ENCODE measurements at places on chromosomes 7 and 10.
A peak's percentile ranks its signal among the peaks of the same experiment; 100 is the strongest.

DNA sequence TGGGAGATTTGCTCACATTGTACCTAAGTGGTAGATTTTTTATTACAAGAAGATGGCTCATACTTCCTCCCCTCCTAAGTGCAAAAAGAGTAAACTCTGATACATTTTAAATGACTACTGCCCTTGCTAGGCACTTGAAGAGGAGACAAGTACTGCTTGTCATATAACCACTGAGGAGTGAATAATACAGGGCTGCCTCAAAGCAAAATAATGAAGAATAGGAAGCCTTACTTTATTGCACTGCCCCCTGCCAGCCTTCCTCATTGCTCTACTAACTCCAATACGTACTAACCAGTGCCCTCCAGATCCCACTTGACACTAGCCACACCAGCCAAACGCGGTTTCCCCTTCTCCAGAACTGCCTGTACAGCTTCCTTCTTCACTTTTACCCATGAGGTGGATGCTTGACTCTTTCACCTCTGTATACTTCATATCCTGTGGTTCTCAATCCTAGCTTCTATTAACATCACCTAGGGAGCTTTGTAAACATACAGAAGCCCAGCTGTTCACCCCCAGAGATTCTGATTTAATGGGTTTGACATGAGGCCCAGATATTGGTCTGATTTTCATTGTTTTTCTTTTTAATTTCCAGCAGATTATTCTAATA, 11.7 kb upstream of the MTERF1 start:
- DNase-seq, result no peak

DNA sequence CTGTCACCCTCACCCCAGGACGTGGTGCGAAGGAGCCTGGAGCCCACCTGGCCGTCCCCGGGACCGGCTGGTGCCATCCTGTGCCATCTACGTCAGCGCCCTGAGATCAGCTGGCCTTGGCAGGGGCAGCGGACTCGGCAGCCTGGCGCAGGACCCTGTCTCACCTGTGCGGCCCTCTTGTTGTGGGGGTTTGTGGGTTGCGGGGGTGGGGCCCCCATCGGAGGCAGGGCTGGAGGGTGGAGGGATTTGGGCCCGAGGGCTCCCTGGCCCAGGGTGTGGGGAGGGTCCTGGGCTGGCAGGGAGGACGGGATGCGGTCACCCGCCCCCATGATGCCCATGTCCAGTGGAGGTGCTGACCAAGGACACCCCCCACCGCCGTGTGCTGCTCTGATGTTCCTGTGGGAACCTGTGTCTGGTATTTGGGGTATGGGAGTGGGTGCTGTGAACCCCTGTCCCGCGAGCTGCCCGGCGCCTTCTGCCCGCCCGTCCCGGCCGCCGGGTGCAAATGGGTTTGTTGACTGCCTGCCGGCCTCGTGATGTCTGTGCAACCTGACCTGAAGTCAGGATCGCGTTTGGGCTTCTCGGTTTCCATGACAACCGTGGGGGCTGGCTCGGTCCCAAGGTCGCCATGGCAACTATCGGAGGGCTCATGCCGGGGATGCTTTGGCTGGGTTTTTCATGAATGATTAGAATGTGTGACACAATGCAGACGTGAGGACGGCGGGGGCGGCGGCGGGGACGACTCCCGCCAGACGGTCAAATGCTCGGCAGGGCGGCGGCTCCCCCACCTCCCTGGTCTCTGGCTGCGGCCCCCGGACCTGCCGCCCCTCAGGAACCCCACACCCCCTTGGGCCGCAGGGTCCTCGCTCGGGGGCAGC, 7.3 kb downstream of the MAFK start:
- DNase-seq, result no peak

- DNase-seq, result no peak
Measured at GRCh38 chr7:70193514-70193913, 595.2 kb downstream of the AUTS2 start.

GRCh38 chr10:115129752-115130151, 36.6 kb downstream of the ATRNL1 start:
- DNase-seq, result no peak

DNA sequence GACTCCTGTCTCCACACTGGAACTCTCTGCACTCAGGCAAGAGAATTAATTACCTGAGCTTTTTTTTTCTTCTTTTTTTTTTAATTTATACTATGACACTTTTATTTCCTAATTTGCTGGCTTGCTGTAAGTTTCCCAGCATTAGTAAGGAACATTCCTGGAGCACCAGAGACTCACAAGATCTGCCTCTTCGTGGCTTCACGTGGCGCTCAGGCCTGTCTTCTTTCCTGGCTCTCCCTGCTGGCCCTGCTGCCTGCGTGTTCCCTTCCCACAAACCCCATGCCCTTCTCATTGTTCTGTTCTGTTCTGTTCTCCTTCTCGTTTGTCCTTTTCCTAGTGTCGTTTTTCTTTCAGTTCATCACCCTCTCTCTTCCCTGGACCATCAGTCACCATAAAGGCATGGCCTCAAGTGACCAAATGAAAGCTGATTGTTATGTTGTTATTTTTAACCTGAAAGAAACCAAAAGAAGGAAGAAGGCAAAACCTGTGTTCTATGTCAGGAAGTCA, 591.6 kb upstream of the PFKP start:
- no peak for DNase-seq

GRCh38 chr7:7395785-7396184, 139.9 kb downstream of the COL28A1 start:
- no peak for DNase-seq

- no peak for DNase-seq
Measured at GRCh38 chr10:117214401-117214800, 17.1 kb downstream of the KCNK18 start.

DNA sequence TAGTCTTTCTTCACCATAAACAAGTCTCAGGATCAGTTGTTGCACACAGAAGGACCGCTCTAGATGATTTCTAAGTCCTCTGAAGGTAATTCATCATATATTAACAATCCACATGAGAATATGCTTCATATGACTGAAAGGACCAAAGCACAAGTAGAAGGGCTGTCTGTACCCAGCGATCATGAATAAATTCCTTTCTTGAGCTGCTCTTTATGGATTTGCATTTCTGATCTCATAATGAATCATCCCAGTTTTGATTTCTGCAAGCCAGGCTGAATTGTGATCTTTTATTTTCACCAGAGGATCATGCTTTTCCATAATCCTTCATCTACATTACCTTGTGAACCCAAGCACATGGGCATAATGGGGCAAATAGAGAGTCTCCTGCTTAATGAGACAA, 675.6 kb downstream of the MAGI2 start:
- no peak for DNase-seq

DNA sequence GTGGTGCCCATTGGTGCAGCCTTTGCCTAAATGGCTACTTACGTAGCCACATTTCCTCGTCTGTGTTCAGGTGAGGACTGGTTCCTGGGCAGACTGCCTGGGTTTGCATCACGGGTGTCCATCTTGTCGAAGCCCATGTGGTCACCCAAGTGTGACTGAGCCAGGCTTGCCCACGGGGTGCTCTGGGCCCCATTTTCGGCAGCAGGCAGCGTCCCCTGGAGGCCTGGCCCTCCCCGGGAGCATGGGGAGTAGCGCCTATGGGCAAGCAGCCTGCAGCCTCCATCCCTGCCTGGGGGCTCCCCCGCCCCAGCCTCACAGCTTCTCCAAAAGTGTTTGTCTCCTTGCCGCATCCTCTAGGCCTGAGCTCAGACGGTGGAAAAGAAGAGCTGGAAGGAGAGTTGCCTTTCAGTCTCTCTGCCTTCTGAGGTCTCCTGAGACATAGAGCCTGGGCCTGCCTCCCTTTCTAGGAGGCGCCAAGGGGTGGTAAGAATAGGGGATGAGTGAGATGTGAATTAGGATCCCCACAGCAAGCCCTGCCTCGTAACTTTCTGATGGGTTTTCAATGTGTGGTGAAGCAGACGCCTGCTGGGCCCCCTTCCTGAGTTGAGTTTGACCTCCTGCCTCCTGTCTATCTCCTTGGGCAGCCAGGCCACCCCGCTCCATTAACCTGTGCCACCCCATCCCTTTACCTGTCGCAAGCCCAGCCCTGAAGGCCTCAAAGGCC, 42.7 kb downstream of the HTRA1 start:
- no peak for DNase-seq

GRCh38 chr10:103188853-103189252, 4.2 kb downstream of the NT5C2 start:
- no peak for DNase-seq

DNA sequence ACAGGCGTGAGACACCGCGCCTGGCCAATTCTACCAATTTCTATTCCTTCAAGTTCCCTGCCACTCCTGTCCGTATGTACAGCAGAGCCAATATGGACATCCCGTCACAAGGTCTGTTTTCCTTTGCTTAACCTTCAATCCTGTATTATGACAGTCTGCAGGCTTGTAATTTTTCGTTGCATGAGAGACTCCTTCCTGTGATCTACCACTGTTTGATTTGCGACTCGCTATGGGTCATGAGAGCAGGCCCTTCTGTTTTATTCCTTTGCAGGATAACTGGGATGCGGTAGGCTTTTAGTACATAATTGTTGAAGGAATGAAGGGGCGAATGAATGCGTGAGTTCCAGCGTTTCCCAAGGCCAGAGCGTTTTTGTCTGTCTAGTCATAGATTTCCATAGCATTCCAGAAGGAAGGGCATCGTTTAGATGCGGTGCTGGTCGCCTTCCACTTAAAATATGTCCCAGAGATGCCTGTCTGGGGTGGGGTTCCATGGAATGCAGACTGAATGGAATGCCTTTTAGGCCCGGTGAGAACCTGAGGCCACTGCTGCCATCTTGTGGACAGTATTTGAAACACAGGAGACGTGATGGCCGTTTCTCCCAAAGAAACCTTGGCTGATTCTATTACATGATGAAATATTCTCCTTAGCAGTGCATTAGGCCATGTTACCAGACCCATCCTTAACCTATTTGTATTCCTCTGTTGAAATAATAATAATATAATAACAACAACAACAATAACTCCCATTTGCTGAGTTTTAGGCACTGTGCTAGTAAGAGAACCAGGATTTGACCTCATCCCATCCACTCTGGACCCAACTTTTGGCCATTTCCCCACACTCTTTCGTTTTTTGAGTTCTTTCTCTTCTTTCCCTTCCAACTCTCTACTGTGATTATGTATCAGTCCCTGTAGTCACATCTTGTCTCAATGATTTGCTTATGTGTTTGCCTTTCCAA, 193.2 kb downstream of the MYOF start:
- peak; percentile 15 for DNase-seq

- DNase-seq, result no peak
Measured at GRCh38 chr7:16801111-16801542, 3.7 kb downstream of the AGR2 start.

GRCh38 chr7:143315776-143316175, at the start of gene CLCN1:
CLCN1 (plus strand) TSS chr7:143316111; CDS start chr7:143316213, 102 bp downstream.
- no peak for DNase-seq

DNA sequence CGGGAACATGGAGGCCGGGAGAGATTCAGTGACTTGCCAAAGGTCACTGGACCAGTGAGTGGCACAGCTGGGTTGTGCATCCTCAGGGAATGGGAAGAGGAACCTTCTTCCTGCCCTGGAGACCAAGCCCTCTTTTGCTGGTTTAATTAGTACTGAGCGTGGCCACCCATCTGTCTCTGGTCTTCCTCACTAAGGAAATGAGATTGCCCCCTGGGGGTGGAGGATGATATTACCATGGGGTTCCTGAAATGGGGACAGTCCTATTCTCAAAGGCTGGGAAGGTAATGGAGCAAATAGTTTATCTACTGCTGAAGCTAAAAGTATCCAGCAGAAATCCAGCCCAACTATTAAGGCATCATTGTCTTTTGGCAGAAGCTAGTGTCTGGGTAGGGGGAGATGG, 98.6 kb upstream of the FGFR2 start:
- no peak for DNase-seq

GRCh38 chr10:111175787-111176186, 99.0 kb downstream of the ADRA2A start:
- no peak for DNase-seq

DNA sequence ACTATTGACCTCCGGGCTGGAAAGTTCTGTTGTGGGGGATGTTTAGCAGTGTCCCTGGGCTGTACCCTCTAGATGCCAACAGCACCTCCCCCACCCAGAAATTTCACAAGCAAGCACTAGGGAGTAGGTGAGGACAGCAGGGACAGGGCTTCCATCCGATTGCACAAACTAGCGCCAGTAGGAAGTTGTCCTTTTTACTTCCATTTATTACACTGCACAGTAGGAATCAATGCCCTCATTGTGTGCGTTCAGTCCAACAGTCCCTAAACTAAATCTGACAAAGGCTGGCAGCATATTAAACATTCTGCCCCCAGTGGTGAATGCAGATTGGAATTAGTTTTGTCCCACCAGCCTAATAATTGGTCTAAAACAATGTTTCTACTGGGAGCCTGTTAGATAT, 6.4 kb upstream of the SOSTDC1 start:
- no peak for DNase-seq

DNA sequence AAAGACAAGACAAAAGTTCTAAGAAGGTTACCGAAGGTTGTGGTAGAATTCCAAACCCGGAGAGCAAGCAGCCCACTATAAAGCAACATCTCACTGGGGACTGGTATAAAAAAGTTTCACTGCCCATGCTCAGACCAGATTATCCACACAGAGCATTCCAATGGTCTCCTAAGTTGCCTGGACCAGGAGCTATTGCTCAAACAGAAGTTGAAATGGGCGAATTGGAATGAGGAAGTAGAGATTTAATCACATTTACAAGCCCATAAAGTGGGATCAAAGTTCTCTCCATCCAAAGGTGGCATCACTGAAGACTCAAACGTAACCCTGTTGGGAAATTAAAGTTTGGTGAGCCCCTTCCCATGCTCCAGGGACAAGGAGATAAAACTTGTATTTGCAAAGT, 19.8 kb downstream of the OR2F1 start:
- DNase-seq, result no peak

DNA sequence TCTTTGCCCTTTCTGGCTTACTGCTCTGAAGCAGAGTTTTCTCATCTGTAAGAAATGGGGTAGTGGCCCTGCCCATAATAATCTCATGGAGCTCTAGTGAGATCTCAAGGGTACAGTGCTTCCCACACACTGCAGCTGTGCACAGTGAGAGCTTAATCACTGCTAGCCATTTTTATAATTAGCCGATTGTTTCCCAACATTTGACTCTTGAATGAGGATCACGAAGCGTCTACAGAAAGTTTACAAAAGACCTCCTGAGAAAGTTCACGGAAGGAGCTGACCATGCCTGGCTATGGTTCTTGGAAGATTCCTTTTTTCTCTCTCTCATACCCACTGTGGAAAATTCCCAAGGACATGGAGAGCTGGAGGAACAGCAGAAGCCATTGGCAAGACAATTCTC, 70.4 kb downstream of the FAM171A1 start:
- no peak for DNase-seq

DNA sequence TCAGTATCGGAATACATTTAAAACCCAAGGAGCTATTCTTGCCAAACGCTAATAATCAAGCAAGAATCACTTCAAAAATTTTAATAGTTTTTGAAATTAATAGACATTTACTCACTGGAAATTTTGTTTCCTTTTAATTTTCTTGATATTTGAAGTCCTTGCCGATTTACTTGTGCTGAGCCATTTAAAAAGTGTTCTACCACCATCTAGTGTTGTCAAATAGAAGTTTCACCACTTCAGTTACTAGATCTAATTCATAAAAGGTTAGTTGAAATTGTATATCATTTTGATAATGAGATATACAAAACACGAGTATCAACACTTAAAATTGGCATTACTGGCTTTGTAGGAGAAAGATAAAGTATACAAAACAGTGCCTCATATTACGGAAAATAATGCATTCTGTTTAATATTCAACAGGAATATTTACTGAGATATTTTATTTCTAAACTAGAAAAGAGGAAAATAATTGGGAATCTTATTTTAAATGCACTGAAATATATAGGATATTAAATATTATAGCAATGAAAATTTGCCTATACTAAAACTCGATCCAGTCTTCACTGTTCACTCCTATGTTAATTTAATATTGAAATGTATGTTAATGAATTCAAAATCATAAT, 664.8 kb upstream of the SEMA3D start:
- no peak for DNase-seq

GRCh38 chr10:30822693-30823465, 193.3 kb upstream of the LYZL2 start:
- DNase-seq, result no peak
